ENCODE measurements at places on chromosomes 5 and 9.

- no peak for DNase-seq
Measured at GRCh38 chr9:111994831-111995458, 98.3 kb downstream of the UGCG start.

DNA sequence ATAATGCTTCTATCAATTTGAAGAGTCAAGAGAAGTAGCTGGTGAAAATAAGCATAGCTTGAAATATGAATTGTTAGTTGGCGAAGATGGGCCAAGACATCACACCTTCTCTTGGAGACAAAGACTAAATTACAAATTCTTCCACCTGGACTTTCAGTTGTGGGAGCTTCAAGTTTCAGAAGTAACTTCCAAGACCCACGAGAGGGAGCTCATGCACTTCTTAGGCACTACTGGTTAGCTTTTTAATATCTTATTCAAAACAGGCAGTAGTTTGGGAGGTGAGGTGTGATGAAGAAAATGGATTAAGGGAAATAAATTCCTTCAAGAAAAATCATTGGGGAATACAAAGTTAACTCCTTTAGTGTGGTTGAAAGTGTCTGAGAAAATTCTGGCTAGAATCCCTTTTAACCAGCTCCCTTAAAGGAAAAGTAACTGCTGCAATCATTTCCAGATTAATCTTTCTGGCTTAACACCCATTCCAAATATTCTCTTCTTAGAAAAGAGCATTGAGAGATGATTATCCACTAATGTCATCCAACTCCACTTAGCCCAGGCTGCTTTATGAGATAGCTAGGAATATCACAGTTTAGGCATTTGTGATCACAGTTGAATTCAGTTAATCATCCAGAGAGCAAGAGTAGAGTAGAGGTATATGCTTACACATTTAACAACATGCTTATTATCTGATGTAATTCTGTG lies 139.5 kb upstream of the DMRTA1 start:
- no peak for DNase-seq

GRCh38 chr5:139676951-139677735 lies 29.0 kb downstream of the CXXC5 start:
- DNase-seq, result no peak

- DNase-seq, result peak; percentile 41
Measured at GRCh38 chr9:129895376-129896268, 60.4 kb downstream of the USP20 start.

GRCh38 chr5:40628407-40628806 lies 51.3 kb upstream of the PTGER4 start:
- no peak for DNase-seq

DNA sequence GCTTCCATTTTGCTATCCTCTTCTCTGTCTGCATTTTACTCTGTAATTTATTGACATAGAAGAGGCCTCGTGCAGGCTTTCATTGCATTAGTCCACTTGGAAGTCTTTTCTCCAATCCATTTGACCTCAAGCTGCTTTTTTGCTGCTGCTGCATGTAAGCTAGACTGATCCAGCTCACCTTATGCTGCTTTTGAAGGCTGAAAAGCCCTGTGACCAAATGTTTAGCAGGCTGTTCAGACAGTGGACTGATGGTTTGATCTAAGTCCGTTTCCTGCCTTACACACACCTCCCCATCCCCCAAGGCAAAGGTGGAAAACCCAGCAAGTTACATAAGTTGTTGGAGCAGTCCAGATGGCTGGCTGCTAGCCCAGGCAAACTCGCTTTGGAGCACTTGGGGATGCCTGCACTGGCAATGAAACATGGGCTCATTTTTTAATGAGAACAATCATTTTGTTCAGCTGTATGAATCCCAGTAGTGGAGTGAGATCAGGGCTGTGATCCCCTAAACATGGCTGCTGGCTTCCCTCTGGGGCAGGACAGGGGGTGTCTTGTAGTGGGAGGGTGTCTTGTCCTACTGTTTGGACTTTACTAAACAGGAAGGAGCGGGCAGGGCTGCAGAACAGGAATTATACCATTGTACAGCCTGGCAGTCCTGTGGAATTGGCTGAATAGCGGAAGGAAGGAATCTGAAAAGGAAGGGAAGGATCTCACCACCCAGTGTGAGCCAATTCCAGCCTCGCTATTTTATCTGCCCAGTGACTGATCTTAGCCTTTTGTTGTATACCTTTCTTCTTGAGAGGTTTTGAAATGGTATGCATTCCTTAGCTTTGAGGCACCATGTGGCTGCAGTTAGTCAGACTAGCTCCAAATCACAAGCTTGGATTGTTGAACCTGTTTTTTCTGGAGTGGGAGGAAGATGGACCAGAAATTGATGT lies 212.0 kb downstream of the ARHGAP26 start:
- no peak for DNase-seq

- no peak for DNase-seq
Measured at GRCh38 chr5:35657877-35658276, 40.2 kb downstream of the SPEF2 start.

DNA sequence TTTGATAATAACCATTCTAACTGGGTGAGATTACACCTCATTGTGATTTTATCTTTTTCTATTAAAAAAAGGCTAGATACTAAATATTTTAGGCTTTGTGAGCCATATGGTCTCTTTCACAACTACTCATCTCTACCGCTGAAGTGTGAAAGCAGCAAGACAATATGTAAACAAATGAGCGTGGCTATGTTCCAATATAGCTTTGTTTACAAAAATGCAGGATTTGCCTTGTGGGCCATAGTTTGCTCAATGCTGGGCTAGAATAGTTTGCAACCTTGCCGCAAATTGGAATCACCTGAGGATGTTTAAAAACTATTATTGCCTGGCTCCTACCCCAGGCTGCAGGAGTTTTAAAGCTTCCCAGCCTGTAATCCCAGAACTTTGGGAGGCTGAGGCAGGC lies 10.2 kb upstream of the GPR150 start:
- DNase-seq, result no peak

- no peak for DNase-seq
Measured at GRCh38 chr9:127504887-127505251, 53.6 kb downstream of the LRSAM1 start.

GRCh38 chr9:127746959-127747569 lies 12.0 kb upstream of the TOR2A start:
- no peak for DNase-seq
